ENCODE measurements at places on chromosomes 6 and 20. TPM values are rescaled to one million over a fixed set of nuclear protein-coding genes. Genes with fewer than 3 reads are reported as not detected.

GRCh38 chr6:69044534-69044933 lies 409.5 kb downstream of the ADGRB3 start:
- H3K36me3 ChIP-seq = no peaks in the 10 kb centered on the region
- H3K4me3 ChIP-seq = no peak overlapping the region
- no peaks in the 10 kb centered on the region for H3K27me3 ChIP-seq

GRCh38 chr6:118683881-118684872 lies 32.8 kb upstream of the CEP85L start:
- H3K36me3 ChIP-seq = no peaks in the 10 kb centered on the region
- H3K4me1 ChIP-seq = peaks cover 76% of the 10 kb centered on the region
- no peaks in the 10 kb centered on the region for H3K27me3 ChIP-seq
- H3K27ac ChIP-seq = peak overlapping the region; percentile 72
- peak overlapping the region; percentile 38 for H3K4me3 ChIP-seq

- no peaks in the 10 kb centered on the region for H3K36me3 ChIP-seq
- no peaks in the 10 kb centered on the region for H3K27me3 ChIP-seq
- no peak overlapping the region for H3K4me3 ChIP-seq
- no peaks in the 10 kb centered on the region for H3K4me1 ChIP-seq
- no peak for DNase-seq
Observed at GRCh38 chr20:19462491-19462890, 250.0 kb downstream of the SLC24A3 start.

SEMG1 gene
- not detected for total RNA-seq

GRCh38 chr20:36629719-36630681 lies 16.0 kb downstream of the SLA2 start:
- H3K4me3 ChIP-seq = peak overlapping the region; percentile 85
- no peaks in the 10 kb centered on the region for H3K27me3 ChIP-seq
- H3K27ac ChIP-seq = peak overlapping the region; percentile 97

GRCh38 chr6:79373246-79373645 lies 138.8 kb upstream of the HMGN3 start:
- H3K36me3 ChIP-seq = no peaks in the 10 kb centered on the region
- H3K27me3 ChIP-seq = peaks cover 28% of the 10 kb centered on the region
- H3K27ac ChIP-seq = no peak overlapping the region

NRSN1 gene
- not detected for total RNA-seq

DNA sequence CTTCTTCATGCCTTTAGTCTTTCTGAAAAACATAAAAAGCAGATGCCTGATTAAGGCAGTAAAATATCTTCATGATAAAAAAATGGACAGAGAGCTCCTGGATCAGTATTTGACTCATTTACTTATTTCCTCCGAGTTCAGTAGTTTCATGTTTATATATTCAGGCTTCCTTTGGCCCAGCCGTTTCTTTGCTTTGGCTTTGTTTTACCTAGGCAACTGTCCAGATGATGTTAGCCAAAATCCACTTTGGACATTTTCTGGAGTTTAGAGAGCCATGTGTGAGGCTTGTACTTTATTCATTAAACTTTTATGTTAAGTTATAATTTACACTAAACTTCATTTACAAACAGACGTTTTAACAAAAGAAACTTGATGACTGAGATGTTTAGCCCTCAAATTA lies 307.1 kb upstream of the RSPO3 start:
- H3K4me3 ChIP-seq = no peak overlapping the region
- no peak for DNase-seq
- peaks cover 7% of the 10 kb centered on the region for H3K27me3 ChIP-seq

F13A1 gene
- not detected for total RNA-seq

DNA sequence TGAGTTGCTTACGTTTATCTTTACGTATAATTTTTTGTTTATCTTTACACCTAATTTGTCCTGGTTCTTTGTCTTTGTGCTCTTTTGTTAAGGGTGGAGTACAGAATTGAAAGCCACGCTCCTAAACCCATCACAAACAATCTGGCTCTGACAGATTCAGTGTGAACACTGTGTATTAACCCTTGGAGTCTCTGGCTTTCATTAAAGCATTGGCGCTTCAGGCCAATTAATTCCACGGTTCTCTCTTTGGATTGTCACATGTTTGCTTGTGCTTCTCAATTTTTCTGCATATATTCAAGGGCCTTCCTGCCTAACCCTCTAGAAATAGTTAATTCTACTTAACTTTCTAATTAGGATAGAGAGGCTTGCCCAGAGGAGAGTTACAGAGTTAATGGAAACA lies 38.6 kb downstream of the NKX2-4 start:
- H3K4me1 ChIP-seq = peaks cover 9% of the 10 kb centered on the region
- peak overlapping the region; percentile 54 for H3K27ac ChIP-seq
- peaks cover 34% of the 10 kb centered on the region for H3K36me3 ChIP-seq
- DNase-seq = no peak
- H3K4me3 ChIP-seq = no peak overlapping the region

IL17A gene
- 2.8 TPM for total RNA-seq
